ENCODE measurements at places on chromosomes 2 and 18.

DNA sequence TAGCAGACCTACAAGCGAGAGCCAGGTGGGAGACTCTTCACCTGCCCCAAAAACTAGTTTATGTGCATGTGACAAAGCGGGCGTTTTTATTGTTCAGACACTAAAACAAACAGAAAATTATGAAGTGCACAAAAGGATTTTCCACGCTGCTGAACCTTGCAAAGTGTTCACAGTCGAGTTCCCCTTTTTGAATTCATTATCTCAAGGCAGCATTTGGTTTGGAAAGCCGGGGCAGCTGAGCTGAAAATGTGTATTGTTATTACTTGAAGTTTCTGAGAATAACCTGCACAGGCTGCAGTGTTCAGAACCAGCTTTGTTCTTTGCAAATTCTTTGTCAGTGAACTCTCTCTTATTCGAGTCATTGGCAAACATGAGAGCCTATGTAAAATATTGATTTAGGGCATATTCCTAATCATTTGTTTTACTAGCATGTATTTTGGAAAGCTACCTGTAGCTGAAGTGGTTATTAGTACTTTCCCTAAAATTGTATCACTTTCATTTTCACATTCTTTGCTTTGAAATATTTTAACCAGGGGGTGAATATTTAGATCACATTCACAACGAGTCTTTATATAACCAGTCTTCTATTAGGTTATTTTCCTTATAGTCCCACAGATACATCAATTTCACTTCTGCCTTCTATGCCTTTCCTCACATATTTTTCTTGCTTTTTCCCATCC, 59.5 kb downstream of the LRRTM1 start:
- DNase-seq, result no peak

DNA sequence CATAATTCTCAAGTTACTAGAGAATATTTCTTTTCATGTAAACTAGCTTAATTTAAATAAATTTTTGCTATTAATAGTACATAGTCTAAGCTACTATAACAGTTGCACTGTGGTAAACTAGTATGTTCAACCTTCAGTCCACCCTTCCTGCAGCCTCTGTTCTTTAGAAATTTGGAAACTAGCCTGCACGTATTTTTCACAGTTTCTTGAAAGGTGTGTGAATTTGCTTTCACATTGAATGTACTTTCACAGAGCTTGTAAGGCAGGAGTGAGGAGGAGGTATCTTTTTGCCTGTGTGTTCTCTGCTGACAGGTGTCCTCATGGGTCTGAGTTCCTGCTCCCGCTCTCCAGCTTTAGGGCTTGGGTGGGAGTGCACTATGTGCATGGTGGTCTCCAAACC, 117.5 kb downstream of the ATP9B start:
- DNase-seq, result no peak

GRCh38 chr18:75439348-75439747, 11.8 kb upstream of the SMIM21 start:
- DNase-seq, result no peak

GRCh38 chr2:174026122-174026845, 61.1 kb upstream of the SP3 start:
- DNase-seq, result no peak

Measured in stomach (tissue), 19 donors.